ENCODE measurements at places on chromosomes 16 and 17.

- no peak for DNase-seq
Observed at GRCh38 chr16:11180489-11180888, 75.5 kb downstream of the SOCS1 start.

GRCh38 chr17:43880420-43880991, 26.8 kb downstream of the MPP2 start:
- peak; percentile 15 for DNase-seq

- no peak for DNase-seq
Observed at GRCh38 chr16:55559233-55559632, 7.3 kb upstream of the CAPNS2 start.

- DNase-seq, result no peak
Observed at GRCh38 chr17:74140282-74140681, 63.2 kb upstream of the RPL38 start.

DNA sequence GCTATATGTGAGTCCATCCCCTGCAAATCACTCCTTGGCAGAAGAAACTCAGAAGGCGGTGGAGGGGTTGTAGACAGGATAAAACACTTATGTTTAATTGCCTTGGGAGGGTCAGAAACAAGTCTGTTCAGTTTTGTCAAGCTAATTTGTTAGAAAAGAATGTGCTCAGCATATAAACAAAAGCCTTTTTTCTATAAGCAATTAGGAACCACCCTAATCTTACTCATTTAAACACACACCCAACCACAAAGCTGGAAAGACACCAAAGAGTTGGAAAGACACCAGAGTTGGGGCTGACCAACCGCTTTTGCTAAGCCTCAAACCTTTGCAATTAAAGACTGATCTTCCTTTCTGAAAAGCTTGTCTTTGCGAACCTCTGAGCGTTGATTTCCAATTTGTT, 439.2 kb upstream of the ERCC4 start:
- DNase-seq, result no peak

Measured in stimulated activated CD8-positive, alpha-beta memory T cell treated with anti-CD3 and anti-CD28 coated beads, Interleukin-15, amount 100 ng/mL, for 1 hour (primary cell).